Amygdala (tissue), 56 donors: ENCODE measurements at places on chromosomes 6 and 20.

DNA sequence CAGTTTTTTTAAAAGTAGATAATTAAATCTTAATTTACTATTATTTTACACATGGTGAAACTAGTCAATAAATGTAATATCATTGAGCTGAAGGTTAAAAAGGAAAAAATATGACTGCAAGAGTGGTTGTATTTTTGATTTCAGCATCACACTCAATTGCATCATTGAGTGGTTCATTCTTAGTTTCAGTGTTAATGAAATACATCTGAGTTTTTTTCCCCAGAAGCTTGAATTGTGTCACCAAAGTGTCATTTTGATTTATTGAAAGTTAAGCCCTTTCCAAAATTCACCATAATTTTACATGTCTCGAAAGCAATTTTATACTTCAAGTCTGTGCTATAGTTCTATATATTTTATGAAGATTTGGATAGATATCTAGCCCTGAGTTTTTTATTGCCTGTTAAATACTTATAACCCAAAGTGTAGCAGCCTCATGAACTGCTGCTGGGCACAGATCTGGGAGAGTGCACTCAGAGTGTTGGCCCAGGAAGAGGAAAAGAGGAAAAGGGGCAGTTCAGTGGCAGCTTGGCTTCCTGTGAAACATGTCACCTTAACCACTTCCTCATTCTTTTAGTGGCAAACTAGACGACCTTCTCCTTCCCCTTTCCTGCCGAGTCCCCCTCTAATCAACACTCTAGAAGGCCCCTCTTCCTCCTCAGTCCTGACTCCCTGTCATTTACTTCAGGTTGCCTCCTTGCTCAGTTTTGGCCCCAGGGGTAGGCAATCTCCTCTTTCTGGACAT is 140.7 kb downstream of the ESR1 start:
- no peak for DNase-seq

DNA sequence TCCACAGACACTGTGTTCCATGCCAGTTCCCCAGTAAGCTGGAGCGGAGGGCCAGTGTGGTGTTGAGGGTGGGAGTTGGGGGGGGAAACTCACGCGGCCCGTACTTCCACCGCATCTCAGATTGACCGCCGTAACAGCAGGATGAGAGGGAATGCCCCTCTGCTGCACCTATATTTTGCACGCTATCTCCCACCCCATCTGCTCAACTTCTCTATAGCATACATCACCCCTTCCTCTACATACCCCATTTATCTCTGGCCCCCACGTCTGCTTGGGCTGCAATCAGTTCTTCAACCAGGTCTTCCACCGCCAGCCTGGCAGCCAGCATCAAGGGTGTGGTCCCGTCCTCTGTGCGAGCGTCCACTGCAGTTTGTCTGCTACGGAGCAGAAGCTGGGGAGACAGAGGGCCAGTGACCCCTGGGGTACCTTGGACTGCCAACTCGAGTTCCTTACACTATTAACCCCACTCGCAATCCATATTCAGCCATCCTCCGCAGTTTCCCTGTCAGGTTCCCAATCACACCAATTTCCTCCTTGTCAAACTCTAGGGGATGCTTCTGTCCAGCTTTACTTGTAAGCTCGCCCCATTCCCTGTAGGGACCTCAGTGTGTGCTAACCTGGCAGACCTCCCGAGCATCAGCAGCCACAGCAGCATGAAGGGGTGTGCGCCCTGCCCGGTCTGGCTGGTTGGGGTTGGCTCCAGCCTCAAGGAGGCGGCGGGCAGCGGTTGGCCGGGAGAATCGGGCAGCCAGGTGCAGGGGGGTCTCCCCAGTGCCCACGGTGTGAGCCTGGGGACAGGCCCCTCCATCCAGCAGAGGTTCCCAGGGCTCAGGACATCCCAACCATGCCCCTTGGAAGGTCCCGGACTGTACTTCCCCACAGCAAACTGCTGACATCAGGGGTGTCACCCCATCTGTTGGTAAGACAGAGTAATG is 4.5 kb upstream of the GPSM3 start:
- DNase-seq, result no peak

- DNase-seq, result no peak
Measured at GRCh38 chr6:48983377-48983776, 479.7 kb downstream of the MMUT start.

GRCh38 chr6:46287681-46288080 is 116.9 kb upstream of the ENPP5 start:
- no peak for DNase-seq

GRCh38 chr6:7671076-7671475 is 54.8 kb upstream of the BMP6 start:
- DNase-seq, result no peak

DNA sequence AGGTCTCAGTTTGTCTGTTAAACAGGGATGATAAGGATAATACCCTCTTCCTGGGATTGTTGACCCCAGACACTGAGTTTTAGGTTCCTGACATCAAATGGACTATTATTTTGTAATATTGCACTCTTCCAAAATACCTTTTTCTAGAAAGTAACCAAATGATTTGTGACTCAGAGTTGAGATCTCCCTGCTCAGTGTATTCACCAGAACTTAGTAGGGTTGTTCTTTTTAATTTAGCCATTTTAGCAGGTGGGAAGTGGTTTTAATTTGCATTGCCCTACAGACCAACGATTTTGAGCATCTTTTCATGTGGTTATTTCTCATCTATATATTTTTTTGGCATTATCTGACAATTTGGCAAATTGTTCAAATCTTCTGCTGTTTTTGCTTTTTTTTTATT is 75.1 kb downstream of the TMEM242 start:
- no peak for DNase-seq

GRCh38 chr6:18427296-18427695 is 40.1 kb downstream of the RNF144B start:
- no peak for DNase-seq

DNA sequence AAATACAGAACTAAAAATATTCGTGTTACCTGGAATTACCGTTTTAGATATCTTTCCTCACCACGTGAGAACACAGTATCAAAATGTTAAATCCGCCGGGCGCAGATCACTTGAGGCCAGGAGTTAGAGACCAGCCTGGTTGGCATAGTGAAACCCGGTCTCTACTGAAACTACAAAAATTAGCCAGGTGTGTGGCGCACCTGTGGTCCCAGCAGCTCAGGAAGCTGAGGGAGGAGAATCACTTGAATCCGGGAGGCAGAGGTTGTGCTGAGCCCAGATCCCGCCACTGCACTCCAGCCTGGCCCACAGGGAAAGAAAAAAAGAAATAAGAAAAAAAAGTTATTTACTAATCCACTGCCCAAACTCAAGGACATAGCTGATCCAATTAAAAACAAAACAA is 4.8 kb upstream of the DDX43 start:
- DNase-seq, result no peak

DNA sequence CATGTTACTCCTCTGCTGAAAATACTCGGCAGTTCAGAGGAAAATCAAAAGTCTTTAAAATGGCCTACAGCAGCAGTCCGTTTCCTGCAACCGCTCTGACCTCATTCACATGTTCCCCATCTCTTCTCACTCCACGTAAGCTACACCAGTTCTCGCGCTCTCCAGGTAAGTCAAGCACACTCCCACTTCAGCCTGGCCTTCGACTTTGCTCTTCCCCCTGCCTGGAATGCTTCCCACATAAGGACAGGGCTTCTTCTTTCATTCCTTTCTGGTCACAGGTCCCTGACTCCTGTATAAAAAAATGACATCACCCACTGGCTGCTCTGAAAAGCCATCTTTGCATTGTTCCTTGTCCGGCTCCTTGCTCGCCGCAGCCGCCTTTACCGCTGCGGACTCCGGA is 42.7 kb downstream of the MGME1 start:
- no peak for DNase-seq

DNA sequence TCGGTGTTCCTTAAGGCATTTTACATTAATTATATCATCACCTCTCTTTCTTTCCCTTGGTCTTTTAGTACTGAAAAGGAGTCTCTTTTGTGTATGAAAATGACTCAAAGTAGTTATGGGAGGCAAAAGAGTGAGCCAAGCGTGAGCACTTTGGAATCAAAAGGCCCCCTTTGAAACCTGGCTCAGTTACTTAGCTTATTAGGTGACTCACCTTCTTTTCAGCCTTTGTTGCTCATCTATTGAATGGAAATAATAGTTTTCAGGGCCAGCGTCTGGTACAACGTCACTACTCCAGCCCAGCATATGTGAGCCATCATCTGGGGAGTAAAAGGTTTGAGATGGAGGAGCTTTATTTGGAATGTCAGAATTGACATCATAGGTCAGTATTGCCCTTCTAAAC is 147.4 kb upstream of the SCGN start:
- no peak for DNase-seq

DNA sequence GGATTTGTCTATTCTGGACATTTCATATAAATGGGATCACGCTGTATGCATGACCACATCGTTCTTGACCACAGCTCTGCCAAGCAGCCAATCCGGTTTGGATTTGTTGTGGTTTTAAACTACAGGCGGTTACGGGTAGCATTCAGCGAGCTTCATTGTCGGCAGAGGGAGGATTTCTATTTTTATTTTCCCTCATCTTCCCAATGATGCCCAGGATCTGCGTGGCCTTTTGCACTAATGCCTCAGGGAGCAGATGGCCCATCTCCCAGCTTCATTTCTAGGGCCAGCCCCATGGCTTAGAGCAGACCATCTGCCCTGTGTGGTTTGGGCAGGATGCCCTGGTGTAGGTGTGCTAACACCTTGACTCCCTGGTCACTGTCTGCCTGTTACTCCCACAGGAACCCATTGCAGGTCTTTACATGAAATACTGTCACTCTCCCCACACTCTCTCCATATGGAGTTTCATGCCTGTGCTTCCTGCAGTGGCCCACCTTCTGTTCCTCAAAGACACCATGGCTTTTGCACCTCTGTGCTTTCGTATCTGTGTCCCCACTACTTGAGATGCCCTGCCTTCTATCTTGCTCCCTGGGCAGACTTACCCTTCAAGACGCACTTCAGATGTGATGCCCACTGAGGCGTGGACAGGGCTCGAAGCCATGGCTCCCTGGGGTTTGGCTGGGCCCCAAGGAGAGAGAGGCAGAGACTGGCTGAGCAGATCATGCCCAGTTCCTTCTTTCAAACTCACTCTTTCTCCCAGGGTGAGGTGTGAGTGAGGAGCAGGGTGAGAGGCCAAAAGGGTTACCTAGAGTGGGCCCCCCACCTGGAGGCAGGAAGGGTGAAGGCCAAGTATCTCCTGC is 26.0 kb downstream of the SDCBP2 start:
- DNase-seq, result no peak

DNA sequence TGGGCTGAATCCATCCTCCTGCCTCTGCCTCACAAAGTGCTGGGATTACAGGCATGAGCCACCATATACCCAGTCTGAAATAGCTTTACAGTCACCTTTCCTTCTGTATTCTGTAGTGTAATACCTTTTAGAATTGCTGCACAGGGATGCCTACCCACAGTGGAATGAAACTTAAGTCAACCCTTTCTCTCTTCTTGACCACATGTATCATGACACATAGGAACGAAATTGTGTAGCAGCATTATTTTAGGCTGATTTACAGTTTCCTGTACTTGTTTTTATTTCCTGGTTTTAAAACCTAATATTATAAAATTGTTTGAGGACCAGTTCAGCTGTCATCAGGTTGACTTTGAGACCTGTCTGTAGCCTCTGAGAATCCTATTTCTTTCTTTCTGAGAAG is 297.8 kb downstream of the ZFAND3 start:
- no peak for DNase-seq

GRCh38 chr6:157380458-157380778 is 572 bp upstream of the ZDHHC14 start:
- no peak for DNase-seq

- no peak for DNase-seq
Measured at GRCh38 chr6:18680842-18681241, 293.7 kb downstream of the RNF144B start.

GRCh38 chr6:155036907-155037306 is 41.8 kb downstream of the TIAM2 start:
- DNase-seq, result no peak

GRCh38 chr6:52662031-52662430 is 8.9 kb upstream of the TMEM14A start:
- no peak for DNase-seq

GRCh38 chr6:125863023-125863422 is 72.3 kb downstream of the NCOA7 start:
- no peak for DNase-seq

- peak; percentile 15 for DNase-seq
Measured at GRCh38 chr6:123380257-123380656, 256.5 kb downstream of the TRDN start.

- no peak for DNase-seq
Measured at GRCh38 chr6:108735310-108736001, 112.8 kb upstream of the ARMC2 start.

- DNase-seq, result no peak
Measured at GRCh38 chr6:24660105-24660504, 6.6 kb downstream of the TDP2 start.

- no peak for DNase-seq
Measured at GRCh38 chr6:142850679-142851423, 94.1 kb downstream of the HIVEP2 start.

DNA sequence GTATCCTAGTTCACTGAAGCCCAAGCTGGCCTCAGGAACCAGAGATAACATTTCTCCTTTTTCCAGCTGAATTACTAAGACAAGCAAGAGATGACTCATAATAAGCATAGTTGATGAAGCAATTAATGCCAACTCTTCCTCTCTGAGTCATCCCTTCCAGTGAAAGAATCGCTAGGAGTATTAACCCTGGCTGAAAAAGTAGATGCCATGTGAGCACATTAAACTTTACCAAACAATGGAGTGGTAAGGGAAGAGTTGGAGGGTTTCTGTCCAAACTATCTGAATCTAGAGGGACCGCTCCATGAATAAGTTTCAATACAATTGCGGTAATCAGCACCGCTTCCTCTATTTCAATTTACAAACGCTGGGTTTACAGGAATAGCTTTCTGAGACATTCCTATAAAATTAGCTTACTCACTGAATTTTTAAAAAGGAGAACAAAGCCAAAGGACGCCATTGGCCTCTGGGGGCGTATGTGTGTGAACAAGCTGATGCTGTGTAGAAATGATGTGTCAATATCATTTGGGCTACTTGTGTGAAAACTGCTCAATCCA is 48.3 kb downstream of the ATXN1 start:
- DNase-seq, result no peak

GRCh38 chr6:101395345-101395744 is 1.8 kb downstream of the GRIK2 start:
- DNase-seq, result no peak

DNA sequence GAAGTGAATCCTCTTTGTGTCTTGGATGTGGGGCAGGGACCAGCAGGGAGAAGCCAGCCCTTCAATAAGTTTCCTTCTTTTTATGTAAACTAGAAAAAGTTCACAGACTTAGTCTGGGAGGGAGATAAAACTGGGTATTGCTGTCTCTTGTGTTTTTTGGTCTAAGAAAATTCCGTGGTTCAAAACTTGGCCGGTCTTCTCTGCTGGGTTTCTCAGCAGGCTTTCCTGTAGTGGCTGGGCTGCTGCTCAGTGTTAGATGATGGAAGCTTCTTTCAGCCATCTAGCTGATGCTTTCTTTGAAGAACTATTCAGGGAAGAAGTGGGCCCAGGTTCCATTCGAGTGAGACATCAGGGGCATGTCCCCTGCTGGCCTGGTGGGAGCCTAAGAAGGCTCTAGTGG is 70.7 kb upstream of the SCP2D1 start:
- no peak for DNase-seq

GRCh38 chr6:120681204-120681603 is 653.1 kb downstream of the TBC1D32 start:
- no peak for DNase-seq

- no peak for DNase-seq
Measured at GRCh38 chr6:166490671-166491500, 95.6 kb downstream of the RAMACL start.

- no peak for DNase-seq
Measured at GRCh38 chr6:84177241-84177640, 50.2 kb downstream of the CEP162 start.

- DNase-seq, result no peak
Measured at GRCh38 chr20:50040432-50041245, 57.9 kb downstream of the SNAI1 start.

GRCh38 chr20:57435498-57436222 is 44.5 kb downstream of the RBM38 start:
- DNase-seq, result peak; percentile 39
